Caco-2 (cell line): ENCODE measurements at places on chromosomes 11 and 22.

GRCh38 chr11:86175626-86176025 lies 68.9 kb upstream of the EED start:
- DNase-seq, result no peak

- peak; percentile 28 for DNase-seq
These were observed 454.6 kb downstream of the SOX6 start for GRCh38 chr11:15901790-15902189.

- peak; percentile 21 for DNase-seq
These were observed 1.9 kb downstream of the P2RX6 start for GRCh38 chr22:21016644-21017420.

DNA sequence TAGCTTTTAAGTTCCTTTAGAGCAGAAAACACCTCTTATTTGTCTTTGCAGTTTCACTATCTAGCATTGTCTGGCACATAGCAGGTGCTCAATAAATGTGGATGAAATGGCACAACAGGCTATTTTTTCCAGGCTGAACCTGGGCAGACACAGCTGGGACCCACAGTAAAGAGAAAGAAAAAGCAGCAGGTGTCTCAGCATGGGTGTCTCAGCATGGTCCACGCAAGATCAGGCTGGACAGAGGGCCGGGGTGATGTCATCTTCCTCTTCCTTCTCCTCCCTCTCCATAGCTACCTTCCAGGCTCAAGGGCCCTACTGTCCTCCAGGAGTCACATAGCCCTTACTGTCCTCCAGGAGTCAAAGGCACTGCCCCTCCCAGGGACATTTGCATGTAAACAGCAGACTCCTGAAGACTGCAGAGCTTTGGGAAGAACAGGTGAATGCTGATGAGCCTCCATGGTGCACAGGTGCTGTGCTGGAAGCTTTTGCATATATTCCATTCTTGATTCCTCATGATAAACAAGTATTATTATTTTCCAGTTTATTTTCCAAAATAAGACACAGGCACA lies 65.2 kb downstream of the DSCAML1 start:
- no peak for DNase-seq

- no peak for DNase-seq
These were observed 9.7 kb downstream of the SMARCB1 start for GRCh38 chr22:23796461-23796860.

- DNase-seq, result peak; percentile 92
These were observed at the start of gene ST14 for GRCh38 chr11:130159657-130160497. ST14 (plus strand) TSS chr11:130159782; CDS start chr11:130159980, 198 bp downstream.

DNA sequence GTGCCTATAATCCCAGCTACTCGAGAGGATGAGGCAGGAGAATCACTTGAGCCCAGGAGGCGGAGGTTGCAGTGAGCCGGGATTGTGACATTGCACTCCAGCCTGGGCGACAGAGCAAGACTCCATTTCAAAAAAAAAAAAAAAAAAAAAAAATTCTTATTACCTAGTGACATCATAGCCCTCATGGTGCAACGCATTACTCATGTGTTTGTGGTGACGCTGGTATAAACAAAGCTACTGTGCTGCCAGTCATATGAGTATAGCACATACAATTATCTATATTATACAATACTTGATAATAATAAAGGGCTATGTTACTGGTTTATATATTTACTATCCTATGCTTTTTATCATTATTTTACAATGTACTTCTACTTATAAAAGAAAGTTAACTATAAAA lies 41.2 kb downstream of the OR2AT4 start:
- DNase-seq, result no peak

DNA sequence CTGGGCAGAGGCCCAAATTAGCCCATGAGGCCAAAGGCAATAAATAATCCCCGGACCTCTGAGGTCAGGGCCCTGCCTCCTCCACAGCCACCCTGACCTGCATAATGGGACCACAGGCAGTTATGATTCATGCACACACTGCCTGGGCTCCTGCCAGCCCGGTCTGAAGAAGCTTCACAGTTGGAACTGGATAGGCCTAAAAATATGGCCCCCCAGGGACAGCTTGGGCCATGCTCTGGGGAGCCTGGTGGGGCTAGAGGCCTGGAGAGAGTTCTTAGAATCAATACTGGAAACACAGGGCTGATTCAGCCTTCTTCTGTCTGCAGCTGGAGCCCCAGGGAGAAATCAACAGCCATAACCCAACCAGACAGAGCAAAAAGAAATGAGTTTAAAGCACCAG lies 112.8 kb upstream of the CADM1 start:
- DNase-seq, result no peak

GRCh38 chr11:74005721-74006517 lies 3.0 kb downstream of the UCP3 start:
- DNase-seq, result peak; percentile 33

- DNase-seq, result no peak
These were observed 60.0 kb upstream of the SORL1-AS1 start for GRCh38 chr11:121512468-121513465.

DNA sequence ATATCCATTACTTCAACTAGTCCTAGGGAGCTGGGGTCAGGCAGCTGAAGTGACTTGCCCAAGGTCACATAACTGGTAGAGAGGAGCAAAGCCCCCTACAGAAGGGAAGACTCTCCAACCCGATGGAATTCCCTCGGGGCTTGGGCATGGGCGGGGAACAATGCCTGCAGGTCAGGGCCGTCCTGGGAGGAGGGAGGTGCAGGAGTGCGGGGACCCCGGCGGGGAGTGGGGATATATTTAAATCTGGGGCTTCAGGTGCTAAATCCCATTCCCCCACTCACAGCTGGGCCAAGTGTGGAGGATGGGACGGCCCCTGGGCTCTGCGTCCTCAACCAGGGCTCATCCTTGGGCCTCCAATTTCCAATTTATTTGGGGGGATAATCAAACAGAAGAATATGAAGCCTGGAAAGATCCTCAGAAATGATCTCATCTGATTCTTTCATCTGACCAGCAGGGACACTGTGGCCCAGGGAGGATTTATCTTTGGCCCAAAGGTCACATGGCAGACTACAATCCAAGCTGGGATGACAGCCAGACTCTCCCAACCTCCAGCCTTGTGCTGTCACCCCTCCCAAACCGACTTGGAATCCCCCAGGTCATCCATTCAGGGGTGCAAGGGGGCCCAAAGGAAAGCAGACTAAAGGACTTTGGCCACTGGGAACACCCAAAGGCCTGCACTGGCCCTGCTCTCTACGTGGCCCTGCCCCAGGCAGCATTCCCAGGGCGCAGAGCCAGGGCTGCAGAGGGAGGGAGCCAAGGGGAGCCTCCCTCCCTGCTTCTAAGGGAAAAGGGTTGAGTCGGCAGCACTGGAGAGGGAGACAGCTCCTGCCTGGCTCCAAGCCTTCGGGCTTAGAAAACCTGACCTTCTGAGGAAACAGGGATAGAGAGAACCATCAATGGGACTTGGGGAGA lies 8.7 kb upstream of the C1QTNF6 start:
- DNase-seq, result peak; percentile 37

DNA sequence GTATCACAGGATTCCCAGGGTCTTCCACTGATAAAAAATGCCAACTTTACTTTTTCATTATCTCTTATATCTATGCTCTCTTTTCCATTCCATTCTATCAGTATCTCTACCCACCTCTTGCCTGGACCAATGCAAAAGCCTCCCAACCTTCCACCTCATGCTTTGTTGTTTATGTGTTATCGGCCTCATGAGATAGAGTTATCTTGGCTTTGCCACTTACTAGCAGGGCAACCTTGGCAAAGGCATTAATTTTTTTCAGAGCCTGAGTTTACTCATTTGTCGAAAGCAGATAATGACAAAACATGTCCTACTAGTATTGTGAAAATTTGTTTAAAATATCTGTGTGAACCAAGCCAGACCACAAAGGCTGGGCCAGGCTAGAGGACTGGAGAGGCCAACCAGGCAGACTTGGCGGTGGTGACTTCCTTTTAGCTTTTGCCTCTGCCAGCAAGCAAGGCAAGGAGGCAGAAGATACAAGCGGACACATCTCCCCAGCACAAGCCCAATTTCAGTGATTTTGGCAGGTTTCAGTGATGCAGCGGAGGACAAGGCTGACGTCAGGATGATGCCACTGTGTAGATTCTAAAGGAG lies 106.9 kb downstream of the ADAMTS15 start:
- DNase-seq, result no peak

DNA sequence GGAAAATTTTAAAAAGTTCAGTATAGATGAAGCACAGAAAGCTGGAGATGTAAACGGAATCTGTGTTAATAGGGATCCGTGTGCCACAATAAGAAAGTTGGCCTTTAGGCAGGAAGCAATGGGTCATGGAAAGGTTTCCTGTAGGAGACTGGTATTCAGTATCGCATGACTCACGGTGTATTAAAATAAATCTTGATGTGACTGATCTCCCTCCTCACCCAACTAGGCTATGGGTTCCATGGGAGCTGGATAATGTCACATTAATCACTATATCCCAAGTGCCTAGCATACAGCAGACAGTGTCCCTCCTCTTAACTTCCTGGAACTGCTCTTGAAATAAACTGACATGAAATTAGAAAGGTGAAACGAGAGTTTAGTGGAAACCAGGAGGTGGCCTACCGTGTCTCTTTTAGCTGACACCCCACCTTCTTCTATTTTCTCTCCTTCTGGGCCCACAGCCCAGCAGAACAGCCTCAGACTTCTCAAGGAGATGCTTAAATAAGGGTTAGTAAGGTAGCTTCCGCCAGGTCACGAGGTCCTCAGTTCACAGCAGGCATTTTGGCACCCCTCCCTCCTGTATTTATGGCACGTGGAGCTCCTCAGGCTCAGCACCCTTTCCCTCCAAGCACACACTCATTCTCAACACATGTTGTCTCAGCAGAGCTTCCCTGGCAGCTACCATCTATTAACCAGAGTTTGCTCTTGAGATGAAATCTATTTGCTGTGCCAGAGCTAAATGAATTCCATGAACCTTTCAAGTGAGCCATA lies 118.8 kb downstream of the NXPE2 start:
- no peak for DNase-seq

GRCh38 chr11:123585206-123585605 lies 69.2 kb downstream of the SCN3B start:
- no peak for DNase-seq

DNA sequence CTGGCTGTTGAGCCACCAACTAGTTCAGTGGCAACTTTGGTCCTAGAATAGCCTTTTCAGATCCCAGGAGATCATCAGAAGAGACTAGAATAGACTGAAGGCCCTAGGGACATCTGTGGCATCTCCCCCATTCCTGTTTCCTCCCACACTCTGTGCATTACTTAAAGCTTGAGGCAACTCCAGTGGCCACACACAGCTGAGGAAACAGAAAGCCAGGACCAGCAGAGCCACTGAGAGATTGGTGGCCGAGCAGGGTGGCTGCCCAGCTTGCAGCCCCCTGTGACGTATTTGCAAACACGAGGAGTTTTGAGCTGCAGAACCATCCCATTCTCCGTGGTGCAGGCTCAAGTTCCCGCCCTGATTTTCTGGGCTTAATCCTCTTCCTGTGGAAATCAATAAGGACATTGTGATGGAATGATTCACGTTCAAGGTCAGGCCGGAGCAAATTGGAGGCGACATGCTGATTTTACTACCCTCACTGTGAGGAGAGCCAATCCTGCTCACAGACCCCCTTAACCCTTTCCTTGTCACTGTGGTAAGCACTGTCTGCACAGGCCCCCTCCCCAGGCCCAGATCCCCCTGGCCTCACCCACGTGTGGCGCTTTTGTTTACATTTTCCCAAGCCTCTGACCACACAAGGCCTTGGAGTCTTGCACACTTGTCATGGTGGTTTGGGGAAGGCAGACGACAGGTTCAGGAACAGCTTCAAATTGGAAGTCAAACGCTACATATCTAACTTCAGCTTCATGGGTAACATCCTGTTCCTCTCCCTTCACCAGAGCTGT lies 69.1 kb upstream of the MYOD1 start:
- DNase-seq, result no peak

DNA sequence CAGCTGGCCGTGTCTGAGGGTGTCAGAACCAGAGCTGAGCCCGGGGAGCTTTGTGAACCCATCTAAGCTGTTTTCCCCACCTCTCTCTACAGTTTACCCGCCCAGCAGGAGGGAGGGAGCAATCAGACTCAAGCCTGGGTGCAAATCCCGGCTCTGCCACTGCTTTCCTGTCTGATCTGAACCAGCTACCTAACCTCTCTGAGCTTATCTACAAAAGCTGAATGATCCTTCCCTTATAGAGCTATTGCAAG lies 252 bp downstream of the APOL2 start:
- no peak for DNase-seq

DNA sequence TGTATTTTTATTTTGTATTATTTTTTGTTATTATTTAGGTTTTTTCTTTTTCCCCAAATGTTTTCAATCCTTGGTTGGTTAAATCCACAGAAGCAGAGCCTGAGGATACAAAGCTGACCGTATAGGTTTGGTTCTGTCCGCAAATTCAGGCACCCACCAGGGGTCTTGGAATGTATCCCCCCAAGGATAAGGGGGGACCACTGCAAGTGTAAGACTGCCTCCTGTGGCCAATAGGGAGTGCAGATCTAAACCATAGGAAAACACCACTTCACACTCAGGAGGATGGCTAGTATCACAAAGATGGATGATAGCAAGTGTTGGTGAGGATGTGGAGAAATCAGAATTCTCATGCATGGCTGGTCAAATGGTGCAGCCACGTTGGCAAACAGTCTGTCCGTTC lies 20.0 kb downstream of the CPT1A start:
- DNase-seq, result no peak

- peak; percentile 59 for DNase-seq
These were observed 22.0 kb downstream of the MMP20 start for GRCh38 chr11:102603091-102603490.

- no peak for DNase-seq
These were observed 8.7 kb upstream of the GDPD5 start for GRCh38 chr11:75534259-75535069.

DNA sequence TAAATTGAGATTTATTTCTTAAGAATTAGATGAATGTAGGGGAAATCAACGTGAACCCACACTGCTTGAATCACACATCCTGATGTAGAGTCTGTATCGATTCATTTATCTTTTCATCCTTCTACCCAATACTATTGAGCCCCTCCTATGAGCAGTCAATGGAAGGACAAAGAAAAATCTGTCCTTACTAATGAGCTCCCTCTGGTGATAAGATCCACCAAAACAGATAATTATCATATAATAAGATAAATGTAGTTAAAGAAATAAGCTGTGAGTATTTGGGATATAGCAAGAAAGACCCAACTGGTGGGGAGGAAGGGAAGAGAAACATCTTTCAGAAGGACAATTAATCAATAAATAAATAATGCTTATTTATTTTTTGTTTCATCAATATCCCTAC lies 385.1 kb upstream of the CCDC90B start:
- no peak for DNase-seq

- no peak for DNase-seq
These were observed 665.4 kb upstream of the CCDC90B start for GRCh38 chr11:83951521-83951920.
